ENCODE measurements at places on chromosomes 4 and X.

GRCh38 chr4:113582737-113583136 is 178.8 kb downstream of the CAMK2D start:
- no peak for DNase-seq

GRCh38 chr4:128525992-128526630 is 238.5 kb upstream of the PGRMC2 start:
- no peak for DNase-seq

- DNase-seq = no peak
Observed at GRCh38 chr4:8909548-8909947, 37.9 kb upstream of the HMX1 start.

DNA sequence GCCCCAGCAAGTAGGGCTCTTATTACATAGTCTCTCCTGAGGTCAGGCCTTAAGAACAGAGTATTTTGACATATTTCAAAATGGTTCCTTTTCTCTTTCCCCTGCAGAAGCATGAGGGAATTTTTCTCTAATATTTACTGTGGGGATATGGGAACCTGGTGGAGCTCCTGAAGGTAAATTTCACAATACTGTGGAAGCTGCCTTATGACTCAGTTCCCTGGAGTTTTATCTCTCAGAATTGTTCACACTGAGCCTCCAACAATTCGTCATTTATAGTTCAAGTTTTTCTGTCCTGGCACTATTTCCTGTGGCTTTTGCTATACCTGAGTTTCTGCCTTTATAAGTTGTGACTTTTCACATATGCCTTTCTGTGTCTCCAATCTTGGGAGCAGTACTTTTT is 607.2 kb upstream of the NDST4 start:
- DNase-seq = no peak

GRCh38 chr4:7201420-7202305 is 9.3 kb downstream of the SORCS2 start:
- DNase-seq = no peak

DNA sequence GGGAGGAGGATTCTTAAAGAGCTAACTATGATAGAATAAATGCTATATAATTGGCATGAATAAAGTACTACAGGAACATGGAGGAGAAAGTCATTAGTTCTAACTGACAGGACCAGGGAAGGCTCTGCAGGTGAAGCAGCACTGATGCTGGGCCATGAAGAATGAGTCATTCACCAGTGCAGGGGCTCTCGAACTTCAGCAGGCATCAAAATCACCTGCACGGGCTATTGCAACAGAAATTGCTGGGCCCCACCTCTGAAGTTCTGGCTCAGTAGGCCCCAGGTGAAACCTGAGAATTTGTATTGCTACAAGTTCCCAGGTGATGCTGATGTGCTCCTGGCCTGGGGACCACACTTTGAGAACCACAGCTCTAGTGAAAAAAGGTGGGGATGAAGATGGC is 33.7 kb downstream of the TMEM150C start:
- no peak for DNase-seq

DNA sequence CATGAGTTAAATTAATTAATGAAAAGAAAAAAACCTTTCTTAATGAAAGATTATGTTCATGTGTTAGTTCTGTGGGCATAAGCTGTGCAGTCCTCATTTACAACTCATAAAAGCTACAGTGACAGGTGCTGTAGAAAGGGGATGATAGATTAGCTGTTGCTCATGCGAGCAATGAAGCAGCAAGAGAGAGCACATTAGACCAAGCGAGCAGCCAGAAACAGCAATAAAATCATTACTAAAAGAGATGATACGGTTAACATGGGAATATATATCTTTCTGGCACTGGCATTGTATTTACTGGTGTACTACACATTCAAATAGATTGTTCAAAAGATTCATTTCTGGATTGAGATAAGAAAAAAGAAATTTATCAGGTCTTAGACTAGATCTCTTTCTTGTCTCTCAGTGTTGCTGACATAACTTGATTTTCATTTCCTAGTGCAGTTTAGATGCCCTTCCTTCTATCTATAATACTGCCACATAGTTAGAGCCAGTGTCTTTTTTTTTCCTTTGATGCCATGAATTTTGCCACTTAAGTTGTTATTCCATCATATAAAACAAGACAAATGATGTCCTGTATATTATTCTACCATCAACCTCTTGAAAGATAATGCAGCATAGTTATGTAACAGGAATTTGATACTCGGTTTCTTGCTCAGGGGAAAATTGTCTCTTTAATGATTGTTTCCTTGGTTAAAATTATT is 164.6 kb downstream of the BANK1 start:
- DNase-seq = peak; percentile 22

- DNase-seq = no peak
Observed at GRCh38 chr4:181950372-181951127, 292.7 kb upstream of the TENM3 start.
